ENCODE measurements at places on chromosomes 4 and X.

GRCh38 chrX:1597345-1598020, 6.1 kb downstream of the AKAP17A start:
- no peak for DNase-seq

DNA sequence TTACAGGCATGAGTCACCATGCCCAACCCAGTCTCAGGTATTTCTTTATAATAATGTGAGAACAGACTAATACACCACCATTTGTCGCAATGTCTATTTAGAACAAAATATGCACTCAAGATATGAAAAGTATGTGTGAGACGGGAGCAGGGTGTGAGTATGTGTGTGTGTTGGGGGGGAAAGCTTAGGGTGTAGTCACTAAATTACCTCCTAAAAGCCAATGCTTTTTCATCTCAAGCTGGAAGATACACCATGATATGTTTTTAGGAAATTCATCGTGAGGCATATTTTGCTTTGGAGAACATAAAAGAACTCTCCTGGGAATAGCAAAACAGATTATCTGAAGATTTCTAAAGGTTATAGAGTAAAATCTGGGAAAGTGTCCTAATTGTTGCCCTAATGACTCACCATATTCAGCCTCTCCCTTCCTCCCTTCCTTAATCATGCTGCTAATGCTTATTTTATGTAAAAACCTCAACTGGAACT, 262.7 kb downstream of the PDHA2 start:
- DNase-seq, result no peak

DNA sequence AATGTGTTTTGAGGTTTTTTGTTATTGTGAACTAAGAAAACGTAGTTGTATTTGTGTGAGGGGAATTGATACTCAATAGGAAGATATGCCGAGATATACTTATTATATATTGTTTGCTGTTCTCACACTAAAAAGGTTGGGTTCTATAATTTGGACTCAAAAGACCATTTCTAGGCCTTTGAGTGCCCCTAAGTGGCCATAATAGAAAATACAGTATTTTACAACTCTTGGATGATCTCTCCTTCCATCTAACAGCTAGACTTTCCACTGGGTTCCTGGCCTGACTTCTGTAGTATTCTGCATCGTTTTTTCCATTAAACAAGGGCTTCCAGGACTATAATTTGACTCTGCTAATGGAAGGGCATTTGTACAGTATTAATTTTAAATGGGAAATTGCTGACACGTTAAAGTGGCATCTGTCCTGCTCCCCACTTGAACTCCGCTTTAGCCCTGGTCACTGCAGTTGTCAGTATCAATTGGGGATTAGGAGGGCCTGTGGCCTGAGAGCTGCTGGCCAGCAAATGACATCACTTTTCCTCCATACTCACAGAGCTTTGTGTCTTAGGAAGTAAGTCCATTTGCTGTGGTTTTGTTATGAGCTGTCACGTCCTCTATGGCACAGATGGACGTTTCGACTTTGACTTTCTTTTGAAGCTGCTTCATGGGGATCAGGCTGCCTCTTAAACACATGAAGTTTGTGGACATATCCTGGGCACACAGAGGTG, 176.9 kb downstream of the SLIT2 start:
- DNase-seq, result no peak

DNA sequence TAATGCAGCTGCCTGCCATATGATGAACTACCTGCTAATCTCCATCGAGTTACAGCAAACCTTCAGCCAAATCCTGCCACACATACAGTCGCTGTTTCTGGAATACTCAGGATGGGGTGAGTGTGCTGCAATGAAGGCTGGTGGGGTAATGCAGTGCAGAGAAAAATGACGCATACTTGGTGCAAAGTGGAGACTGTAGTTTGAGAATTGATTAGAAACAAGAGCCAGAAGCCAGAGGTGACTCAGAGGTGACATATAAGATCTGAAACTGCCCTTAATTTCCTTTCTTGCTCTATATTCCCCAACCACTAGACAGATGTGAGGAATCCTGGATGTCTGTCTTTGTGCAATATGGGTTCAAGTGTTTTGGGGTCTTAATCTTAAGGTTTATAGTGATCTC, 22.0 kb downstream of the C4orf54 start:
- no peak for DNase-seq

DNA sequence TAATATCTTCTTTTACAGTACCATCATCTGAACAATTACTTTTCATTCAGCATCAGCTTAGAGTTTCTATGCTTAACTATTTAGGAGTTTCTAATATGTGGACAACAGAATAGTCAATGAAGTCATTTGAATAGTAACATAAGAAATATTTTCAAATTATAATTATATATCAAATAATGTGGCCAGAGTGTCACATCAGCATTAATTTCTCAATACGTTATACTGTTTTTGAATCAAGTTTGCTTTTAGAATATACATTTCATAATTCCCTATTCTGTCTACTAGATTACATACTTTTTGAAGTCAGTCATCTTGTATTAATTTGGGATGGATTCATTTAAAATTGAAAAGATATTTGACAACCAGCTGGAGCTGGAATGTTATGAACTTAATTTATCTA, 677.4 kb upstream of the PABPC4L start:
- no peak for DNase-seq

DNA sequence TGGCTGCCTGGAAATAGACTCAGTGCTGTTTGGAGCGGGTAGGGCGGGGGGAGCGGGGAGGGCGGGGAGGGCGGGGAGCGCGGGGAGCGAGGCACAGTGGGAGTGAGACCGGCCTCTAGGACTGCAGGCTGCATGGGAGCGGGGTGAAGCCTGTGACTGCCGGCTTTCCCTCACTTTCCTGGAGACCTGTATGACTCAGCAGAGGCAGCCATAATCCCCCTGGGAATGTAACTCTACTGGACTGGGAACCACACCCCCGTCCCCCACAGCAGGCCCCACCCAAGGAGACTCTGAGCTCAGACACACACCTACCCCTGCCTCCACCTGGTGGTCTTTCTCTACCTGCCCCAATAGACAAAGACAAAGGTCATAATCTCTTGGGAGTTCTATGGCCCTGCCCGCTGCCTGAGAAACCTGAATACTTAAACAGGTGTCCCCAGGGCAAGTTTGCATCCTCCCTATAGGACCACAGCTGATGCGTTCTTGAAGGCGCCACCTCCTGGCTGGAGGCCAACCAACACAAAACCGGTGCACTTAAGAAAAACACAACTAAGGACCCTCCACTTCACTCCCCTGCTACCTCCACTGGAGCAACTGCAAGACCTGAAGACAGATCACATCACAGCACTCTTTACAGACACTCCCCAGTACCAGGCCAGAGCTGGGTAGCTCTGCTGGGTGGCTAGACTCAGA, 18.0 kb downstream of the HDAC8 start:
- DNase-seq, result no peak

DNA sequence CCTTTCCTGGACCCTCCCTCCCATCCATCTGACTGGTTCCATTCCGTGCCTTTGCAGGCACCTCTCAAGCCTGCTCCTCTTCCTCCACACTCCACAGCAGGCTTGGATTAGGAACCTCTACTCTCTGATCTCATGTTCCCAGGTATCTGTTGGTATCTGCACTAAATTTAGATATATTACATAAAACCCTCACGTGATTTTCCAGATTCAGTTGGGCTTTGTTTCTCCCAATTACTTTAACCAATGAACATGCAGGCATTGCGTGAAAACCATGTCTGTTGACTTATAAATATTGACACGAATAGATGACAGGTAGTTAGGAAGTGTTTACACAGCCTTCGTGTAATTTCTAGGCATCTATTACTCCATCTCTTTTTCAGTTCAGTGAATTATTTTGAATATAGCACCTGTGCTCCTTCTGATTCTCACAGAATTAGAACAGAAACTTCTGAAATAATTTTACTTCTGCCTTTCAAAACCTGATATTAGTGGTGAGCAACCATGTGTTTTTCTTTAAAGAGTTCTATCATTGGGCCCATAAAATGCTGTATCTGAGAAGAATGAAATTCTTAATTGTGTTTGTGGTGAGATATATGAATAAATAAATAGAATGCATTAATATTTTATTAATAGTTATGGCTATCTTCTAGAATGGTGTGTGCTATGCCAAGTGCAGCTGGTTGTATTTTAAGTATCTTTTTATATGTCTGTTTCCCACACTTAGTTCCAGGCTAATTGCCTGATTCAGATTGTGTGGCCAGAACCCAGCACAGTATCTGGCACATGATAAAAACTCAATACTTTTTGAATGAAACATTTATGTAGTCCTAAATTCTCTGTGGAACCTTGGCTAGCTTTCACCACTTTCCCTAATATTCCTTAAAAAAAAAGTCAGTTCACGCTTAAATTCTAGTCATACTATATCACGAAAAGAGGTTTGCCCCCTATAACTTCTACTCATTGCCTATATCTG, 304.8 kb downstream of the QDPR start:
- no peak for DNase-seq

- no peak for DNase-seq
These were observed 140.3 kb upstream of the CXCL13 start for GRCh38 chr4:77465271-77465670.

GRCh38 chr4:160110891-160111290, 1008.0 kb downstream of the RAPGEF2 start:
- DNase-seq, result no peak

DNA sequence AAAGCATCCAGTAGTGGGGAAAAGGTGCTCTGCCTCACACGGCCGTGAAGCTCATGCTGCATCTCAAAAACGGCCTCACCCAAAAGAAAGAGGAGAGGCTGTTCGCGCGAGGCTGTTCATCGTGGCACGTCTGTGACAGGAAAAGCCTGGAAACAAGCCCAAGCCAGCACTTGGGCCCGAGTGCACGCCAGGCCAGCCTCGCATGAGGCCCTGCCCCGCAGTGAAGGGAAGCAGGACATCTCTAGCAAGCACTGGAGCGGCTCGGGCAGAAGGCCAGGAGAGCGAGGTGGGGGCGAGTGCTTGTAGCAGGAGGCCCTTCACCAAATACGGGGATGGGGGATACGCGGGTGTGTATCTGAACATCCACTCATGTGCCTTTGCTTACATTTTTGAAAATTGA, 39.9 kb upstream of the MXD4 start:
- no peak for DNase-seq

DNA sequence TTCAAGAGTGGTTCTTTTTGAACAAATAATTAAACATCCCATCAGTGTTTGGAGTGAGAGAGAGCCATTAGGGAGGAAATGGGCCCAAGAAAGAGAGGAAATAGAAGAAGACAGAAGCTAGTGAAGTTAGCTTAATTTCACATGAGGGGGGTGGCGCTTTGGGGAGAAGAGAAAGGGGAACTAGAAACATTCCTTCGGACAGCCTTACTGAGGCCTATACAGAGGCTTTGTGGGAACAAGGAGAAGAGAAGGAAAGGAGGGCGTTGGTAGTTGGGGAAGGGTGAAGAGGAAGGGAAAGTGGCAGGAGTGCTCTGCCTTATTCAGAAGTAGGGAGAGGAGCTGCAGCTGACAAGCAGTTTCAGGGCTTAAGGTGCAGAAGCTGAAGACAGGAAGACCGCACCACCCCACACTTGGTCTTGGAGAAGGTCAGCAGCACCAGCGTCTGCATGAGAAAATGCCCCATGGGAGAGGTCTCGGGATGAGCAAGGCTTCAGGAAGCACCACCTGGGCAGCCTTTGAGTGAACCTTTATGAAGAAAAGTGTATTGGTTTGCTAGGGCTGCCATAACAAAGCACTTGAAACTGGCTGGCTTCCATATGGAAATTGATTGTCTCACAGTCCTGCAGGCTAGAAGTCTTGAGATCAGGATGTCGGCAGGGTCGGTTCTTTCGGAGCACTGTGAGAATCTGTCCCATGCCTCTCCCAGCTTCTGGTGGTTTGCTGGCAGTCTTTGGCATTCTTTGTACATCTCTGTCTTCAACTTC, 85.1 kb downstream of the KIT start:
- no peak for DNase-seq

DNA sequence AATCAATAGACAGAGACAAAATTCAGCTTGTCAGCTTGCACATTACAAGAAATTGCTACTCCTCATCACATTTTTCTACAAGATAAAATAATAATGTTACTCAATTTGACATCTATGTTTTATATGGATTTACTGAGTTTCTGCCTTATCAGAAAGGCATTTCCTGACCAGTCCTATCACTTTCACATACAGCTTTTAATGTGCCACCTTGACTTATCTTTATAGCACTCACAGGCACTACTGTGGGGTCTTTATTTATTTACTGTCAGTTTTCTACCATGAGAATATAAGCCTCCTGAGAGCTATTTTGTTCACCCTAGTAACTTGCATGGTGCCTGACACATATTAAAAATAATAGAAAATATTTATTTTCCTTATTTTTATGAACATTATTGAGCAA, 6.0 kb downstream of the NDST4 start:
- no peak for DNase-seq

GRCh38 chrX:103215425-103215991, 600 bp downstream of the BEX4 start:
- DNase-seq, result no peak

GRCh38 chr4:1557221-1557597, 126.9 kb downstream of the FAM53A start:
- no peak for DNase-seq

GRCh38 chr4:28966982-28967381, 1753.2 kb upstream of the PCDH7 start:
- DNase-seq, result no peak

DNA sequence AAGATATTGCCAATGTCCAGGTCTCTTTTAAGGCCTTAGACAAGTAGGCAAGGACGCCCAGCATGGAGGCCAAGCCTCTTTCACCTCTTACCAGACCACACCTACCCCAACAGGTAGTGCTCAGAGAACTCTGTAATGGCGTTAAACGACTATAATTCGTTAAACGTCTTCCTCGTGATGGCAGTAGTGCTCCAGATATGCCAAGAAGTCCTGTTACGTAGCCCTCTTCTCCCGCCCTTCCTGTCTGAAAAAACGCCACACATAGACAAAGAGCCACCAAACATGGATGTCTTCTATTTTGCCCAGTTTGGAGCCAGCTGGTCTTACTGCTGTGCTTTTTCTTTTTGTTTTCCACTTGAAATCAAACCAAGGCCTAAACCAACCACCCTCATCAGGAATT, 190.7 kb downstream of the OR13H1 start:
- DNase-seq, result no peak

GRCh38 chr4:36054694-36055422, 189.5 kb downstream of the ARAP2 start:
- DNase-seq, result no peak

GRCh38 chrX:53458082-53458481, 23.9 kb upstream of the HSD17B10 start:
- no peak for DNase-seq

GRCh38 chrX:136750364-136750763, 30.4 kb downstream of the ARHGEF6 start:
- no peak for DNase-seq

DNA sequence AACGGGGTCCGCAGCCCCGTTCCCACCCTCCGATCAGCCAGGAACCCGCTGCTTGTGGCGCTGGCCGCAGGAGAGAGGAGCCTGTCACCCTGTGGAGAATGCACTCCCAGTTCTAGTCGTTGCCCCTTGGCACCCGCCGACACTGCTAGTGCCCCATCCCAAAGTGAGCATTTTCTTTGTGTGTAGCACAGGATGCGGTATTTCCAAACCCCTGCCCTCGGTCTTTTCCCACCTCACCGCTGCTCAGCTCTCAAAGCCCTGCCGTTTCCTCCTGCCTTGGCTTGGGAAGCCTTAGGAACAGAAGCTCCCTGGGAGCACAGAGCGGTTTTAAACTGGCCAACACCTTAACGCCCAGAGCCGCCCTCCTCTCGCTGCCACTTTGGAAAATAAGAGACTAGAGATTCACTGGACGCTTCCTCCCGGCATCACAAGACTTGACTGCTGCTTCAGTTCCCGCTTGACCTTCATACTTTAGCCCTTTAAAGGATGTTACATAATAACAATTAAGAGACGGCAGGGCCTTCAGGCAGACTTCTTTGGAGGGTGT, 772 bp downstream of the CYP4V2 start:
- no peak for DNase-seq

All from cortex of kidney (tissue), 1 donor.